RCC 7860 (cell line): ENCODE measurements at places on chromosomes 11 and 22.

GRCh38 chr11:77609234-77609633 lies 19.5 kb downstream of the AQP11 start:
- DNase-seq: no peak

- DNase-seq: no peak
Measured at GRCh38 chr11:60118338-60118737, 29.9 kb downstream of the MS4A2 start.

- DNase-seq: no peak
Measured at GRCh38 chr11:8067567-8067928, 13.5 kb upstream of the TUB start.

- DNase-seq: no peak
Measured at GRCh38 chr11:297051-297585, 2.2 kb downstream of the IFITM5 start.

GRCh38 chr22:19619144-19620009 lies 94.9 kb upstream of the SEPTIN5 start:
- no peak for DNase-seq

DNA sequence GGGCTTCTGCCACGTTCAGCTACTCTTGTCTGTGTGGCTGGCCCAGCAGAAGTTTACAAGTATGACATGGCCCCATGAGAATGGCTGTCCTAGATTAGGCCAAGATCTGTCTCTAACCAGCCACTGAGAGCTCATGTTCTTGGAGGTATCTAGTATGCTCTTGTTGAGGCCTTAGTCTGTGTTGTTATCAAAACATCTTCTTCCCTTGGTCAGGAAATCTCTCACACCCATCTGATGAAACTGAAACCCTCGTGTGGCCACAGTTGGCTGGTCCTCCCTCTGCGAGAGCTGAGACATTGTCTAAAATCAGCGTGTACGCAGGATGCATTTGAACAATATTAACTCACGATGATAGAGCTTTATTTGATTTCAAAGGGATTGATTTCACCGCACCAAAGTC lies 109.0 kb upstream of the NNMT start:
- DNase-seq: no peak

GRCh38 chr11:45872651-45873356 lies 12.6 kb upstream of the MAPK8IP1 start:
- DNase-seq: peak; percentile 27

DNA sequence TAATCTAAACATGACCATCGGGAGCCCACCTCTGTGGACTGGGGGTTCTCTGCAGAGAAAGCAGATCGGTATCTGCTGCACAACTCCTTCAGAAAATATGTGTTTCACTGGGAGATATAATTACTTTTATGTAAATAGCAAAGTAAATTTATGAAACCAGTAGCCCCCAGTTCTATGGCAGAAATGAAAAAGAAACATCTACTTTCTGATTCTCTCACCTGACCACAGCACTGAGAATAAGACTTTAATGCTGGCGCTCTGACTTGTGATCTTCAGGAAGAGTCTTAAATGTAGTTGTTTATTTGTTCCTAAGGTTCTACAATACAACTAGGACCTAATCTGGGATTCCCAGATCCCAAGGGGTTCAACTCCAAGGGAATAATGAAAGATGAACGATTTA lies 518.0 kb downstream of the DLG2 start:
- DNase-seq: no peak

DNA sequence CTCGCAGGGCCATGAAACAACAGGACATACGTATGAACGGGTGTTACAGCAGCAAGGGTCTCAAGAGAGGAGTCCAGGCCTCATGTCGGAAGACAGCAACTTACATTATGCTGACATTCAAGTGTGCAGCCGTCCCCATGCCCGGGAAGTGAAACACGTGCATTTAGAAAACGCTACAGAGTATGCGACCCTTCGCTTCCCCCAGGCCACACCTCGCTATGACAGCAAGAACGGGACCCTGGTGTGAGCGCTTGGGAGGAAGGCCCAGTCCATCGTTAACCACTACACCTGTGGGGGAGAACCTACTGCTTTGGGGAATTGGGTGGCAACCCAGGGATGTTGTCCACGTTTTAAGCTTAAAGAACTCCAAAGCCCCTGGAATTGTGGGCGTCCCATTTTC lies 7.2 kb downstream of the C11orf52 start:
- no peak for DNase-seq

DNA sequence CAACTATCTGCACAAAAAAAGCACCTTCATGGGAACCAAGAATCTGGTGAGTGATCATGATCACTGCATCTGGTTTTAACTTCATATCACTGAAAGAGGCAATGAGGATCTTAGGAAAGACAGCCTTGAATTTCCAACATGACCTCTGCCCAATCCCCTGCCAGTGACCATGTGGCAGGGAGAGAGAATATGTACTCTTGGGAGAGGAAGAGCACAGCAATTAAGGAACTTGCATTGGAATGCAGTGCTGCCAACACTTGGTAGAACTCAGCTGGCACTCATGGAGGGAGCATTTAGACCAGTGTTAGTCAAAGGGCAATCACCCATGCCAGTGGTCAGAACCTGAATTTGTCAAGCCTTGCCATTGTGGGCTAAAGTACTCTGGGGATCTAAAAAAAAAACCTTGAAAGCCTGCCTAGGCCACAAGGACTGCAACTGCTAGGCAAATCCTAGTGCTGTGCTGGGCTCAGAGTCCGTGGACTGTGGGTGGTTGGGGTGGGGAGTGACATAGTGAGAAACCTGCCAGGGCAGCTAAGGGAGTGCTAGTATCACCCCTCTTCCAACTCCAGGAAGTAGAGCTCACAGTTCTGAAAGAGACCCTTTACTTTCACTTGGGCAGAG lies 23.1 kb downstream of the JRKL start:
- DNase-seq: no peak

GRCh38 chr11:10303558-10304363 lies 1.1 kb upstream of the ADM start:
- peak; percentile 84 for DNase-seq

GRCh38 chr11:102244681-102245409 lies 72.4 kb upstream of the BIRC3 start:
- DNase-seq: no peak

DNA sequence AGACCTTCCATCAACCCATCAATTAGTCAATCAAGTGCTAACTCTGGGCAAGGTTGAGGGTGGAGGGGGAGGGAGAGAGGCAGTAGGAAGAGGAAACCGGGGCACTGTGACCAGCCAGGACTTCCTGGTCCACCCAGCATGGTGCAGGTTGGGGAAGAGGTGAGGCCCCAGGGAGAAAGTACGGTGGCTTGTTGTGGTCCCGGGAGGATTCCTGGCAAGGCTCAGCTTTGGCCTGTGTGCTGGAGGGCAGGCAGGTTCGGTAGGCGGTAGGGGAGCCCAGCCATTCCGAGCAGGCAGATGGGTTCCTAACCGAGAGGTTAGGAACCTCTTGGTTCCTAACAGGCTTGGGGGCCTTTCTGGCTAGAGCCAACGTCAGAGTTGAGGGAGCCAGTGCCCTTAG lies 10.8 kb downstream of the ST14 start:
- DNase-seq: no peak

- DNase-seq: no peak
Measured at GRCh38 chr11:68890490-68891231, 13.0 kb downstream of the MRPL21 start.

- no peak for DNase-seq
Measured at GRCh38 chr22:38448945-38449745, 5.9 kb downstream of the KCNJ4 start.

- DNase-seq: no peak
Measured at GRCh38 chr11:59199546-59200422, 12.9 kb downstream of the MPEG1 start.

DNA sequence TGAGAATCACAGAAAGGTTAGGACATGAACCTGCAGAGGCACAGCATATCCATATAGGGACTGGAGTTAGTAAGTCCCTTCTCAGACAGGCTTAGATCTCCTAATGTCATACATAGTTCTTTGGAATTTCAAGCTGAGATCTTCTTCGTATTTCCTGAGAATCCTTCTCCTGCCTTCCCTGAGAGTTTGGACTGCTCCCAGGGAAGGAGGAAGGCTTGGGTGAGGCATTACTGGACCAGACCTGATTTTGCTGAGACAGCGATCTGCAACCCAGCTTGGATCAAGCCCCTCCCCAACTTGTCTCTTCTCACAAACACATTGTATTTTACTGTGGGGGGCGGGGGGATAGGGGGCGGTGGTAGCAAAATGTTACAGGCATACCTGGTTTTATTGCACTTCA lies 108.5 kb downstream of the TSPAN18 start:
- DNase-seq: no peak

DNA sequence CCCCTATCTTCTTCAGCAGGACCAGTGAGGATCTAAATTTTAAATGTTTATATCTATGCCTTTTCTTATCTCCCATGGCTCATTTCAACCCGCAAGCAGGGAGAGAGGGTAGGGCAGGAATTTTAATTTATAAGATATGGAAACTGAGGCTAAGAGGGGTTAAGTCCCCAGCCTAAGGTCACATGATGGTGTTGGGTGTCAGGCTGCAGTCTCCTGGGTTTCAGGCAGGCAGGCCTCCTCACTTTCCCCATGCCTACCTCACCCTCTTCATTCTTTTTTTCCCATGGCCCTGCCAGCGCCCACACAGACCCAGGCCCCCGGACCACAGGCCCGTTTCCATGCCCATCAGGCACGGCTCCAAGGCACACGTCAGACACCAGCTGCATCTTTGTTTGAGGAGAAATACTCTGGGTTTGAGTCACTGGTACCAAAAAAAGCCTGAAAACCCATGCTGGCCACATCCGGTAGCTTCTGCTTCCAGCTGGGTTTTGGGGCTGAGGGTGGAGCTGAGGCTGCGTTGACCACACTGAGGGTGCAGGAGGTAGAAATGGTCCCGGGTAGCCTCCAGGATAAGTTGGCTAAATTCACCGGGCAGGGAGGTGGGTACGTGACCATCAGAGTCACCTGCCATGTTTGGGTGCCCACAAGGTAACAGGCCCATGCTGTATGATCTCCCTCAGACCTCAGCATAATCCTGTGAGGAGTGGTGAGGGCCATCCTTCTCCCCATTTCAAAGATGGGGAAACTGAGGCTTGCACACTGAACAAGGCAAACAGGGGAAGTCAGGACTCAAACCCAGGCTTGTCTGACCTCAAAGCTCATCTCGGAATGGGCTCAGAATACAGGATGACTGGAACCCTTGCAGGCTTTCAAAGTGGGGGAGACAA lies 7.5 kb downstream of the CRYBB1 start:
- peak; percentile 86 for DNase-seq

DNA sequence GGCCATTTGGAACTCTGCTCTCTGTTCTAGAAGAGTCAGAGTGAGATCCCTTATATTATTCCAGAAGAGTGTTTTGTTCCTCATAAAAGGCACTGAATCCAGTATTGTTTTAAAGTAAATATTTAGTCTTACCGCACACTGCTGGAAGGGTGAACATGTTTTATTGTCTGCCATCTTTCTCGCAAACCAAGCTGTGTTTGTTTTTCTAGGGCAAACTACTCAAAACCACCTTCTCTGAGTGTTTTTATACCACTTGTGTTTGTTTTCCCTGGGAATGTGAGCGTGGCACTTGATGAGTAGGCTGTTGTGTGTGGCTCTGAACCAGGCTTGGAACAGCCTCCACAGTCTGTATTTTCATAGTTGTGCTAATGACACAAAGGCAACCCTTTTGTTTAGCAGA lies 89.8 kb downstream of the DBX1 start:
- no peak for DNase-seq

- no peak for DNase-seq
Measured at GRCh38 chr22:42732081-42732480, 11.4 kb upstream of the A4GALT start.

GRCh38 chr11:61134801-61135257 lies 26.4 kb downstream of the VPS37C start:
- no peak for DNase-seq

GRCh38 chr11:32953700-32954099 lies 61.1 kb downstream of the QSER1 start:
- no peak for DNase-seq

DNA sequence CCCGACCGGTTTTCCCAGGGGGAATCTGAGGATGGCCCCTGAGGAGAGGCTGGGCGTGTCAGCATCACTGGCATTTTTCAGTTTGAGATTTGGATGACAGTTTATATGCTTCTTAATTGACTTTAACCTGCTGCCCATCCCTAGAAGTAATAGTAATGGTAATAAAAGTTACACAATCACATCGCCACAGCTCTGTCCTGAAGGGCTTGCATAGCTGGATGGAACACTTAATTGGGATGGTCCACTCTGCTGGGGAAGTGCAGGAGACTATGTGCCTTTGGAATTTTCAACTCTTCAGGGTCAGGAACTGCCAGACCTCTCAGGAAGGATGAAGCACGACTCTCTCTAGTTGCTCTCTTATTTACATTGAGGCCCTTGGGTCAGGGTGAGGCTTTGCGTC lies 16.2 kb downstream of the BARX2 start:
- no peak for DNase-seq

GRCh38 chr11:44747836-44748235 lies 21.1 kb downstream of the TSPAN18 start:
- no peak for DNase-seq

DNA sequence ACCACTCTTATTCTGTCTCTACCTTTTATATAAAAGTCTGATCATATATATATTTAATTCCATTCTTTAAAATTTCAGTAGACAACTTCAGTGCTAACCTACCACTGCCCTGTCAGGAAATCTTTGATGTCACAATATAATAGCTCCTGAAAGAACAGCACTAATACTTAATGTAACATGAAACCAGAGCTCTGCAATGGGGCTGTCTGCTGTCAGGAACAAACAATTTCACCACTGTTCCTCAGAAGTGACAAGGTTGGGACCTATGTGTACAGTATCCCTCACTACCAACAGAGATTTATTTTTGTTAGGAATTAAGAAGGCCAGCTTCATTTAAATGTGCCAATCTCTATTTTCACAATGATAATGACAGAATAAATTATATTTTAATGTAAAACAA lies 165.5 kb upstream of the C11orf58 start:
- no peak for DNase-seq

DNA sequence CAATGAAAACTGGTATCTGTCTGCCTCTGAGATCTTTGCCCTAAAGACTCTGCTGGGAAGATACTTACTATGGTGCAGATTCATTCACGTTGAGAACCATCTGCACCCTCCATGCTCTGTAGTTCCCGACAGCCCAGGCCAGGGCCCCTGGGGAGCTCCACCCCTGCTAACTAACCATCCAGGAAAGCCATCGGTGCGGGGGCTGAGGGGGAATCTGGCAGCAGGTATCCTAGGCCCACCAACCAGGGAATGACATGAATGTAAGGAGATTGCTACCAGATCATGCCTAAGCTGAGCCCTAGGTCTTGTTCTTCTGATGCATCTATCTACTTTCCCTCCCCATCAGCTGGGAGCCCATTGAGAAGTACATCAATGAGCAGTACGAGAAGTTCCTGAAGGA lies 11.3 kb upstream of the WBP2NL start:
- no peak for DNase-seq
